ENCODE measurements at places on chromosomes 16 and 17.

- no peak for DNase-seq
Observed at GRCh38 chr17:14813649-14814370, 451.3 kb downstream of the PMP22 start.

DNA sequence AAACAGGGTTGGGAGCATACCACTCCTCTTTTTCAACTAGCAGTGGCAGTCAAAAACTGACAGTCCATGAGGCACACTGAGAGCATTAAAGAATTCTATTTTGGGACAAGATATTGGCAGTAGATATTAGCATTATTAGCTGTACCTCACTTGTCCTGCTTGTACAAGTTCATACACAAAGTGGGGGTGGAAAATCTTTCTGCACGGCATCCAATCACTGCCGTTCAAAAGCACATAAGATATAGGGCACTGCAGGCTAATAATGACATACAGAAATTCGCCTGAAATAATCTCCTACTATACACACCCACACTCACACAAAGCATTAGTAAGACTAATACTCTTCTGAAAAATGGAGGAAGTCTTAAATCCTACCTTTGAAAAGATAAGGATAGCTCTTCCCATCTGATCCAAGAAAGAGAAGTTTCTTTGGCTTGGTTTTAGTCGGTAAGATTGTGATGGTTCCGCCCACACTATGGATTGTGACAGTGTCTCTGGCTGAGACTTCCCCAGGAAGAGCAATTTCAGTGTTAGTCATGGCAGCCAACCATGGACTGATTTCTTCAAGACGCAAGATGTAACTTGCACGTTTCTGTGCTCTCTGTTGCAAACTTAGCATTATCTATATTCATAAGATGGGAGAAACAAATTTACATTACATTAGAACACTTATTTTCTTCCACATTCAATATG lies 40.6 kb upstream of the ARL6IP1 start:
- DNase-seq, result no peak

- no peak for DNase-seq
Observed at GRCh38 chr16:65786916-65787315, 579.6 kb upstream of the CDH5 start.

DNA sequence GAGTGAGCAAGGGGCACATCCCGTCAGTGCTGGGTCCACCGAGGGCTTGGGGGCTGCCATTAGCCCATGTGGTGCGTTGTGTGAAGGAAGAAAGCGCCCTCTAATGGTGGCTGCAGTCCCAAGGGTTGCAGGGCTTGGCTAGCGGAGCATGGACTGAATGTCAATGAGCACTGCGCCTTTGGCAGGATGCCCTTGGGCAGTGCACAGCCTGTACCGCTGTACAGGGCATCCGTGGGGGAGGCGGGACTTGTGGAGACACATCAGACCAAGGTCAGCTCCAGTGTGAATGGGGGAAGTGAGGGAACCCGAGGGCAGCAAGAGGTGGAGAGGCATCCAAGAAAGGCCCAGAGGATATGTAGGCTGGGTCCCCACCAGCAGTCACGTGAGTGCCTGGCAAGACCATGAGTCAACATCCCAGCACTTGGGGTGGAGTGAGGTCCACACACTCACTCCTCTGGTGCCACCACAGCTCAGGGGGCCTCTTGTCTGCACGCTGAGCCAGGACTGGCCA lies 75.5 kb upstream of the MED9 start:
- DNase-seq, result no peak

GRCh38 chr17:3986270-3986938 lies 22.2 kb upstream of the ATP2A3 start:
- no peak for DNase-seq

GRCh38 chr16:73040136-73040535 lies 7.8 kb downstream of the ZFHX3 start:
- no peak for DNase-seq

DNA sequence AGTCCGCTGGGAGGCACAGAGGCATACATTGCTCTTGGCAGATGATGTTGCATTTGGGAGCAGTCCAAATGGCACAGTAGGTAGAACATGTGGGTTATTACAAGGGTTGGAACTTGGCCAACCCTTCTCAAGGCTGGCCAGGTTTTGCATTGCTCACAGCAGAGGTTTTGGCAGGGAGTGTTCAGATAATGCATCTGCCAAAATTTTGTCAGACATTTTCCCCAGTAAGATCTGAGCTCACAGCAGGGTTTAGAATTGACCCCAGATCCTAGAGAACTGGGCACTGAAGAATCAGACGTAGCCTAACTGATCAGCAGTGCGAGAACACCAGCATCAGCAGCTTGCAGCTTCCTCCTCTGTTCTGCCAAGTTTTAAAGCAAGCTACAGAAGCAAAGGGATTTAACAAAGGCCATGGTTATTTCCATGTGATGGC lies 468.8 kb upstream of the KIF2B start:
- DNase-seq, result no peak

GRCh38 chr16:50244140-50244503 lies 22.2 kb upstream of the ADCY7 start:
- DNase-seq, result no peak

DNA sequence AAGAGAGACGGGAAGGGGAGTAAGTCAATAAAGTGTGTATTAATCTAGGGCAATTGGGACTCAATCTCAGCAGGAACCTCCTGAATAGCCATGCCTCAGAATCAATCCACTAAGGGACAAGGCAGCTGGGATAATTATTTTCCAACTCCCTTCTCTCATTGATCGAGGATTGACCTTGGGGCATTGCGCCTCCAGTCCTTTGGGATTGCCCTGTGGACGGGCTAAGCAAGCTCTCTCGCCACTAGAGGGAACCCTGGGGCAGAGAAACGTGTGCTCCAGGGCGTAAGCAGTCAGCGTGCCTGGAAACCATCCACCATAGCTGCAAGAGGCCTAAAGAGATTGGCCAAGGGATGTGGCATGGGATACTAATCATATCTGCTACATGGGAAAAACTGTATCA lies 53.9 kb upstream of the ERCC4 start:
- no peak for DNase-seq

DNA sequence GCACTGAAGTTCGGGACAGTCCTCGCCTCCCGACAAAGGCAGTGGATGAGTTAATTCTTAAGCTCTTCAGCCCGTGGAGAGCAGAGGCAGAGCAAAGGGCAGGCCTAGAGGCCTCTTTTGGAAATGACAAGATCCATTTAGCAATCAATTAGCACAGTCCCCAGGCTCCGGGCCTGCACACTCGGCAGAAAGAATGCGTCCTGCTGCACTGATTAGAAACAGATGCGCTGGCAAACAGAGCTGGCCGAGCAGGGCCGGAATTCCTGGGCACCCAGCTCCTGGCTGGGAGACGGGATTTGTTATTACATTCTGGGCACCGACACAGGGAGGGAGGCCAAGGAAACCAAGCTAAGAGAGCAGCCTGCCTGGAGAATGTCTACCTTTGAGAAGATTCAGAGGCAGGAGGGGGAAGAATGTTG lies 162.9 kb downstream of the COPRS start:
- no peak for DNase-seq

DNA sequence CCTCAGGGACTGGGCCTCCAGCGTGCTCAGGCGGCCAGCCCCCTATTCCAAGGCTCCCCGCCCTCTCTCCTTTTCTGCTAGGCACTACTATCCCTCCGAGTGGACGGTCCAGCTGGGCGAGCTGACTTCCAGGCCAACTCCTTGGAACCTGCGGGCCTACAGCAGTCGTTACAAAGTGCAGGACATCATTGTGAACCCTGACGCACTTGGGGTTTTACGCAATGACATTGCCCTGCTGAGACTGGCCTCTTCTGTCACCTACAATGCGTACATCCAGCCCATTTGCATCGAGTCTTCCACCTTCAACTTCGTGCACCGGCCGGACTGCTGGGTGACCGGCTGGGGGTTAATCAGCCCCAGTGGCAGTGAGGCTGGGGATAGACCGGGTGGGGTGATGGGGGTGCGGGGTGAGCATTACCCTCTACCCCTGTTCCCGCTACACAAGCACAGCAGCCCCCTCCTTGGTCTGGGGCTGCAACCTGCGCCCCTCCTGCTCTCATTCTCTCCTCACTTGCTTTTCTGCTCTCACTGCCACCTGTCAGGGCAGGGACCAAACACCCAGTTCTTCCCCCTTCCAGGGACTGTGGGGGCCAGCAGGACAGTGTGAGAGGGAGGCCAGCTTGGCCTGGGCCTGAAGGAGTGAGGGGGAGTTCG lies 1.1 kb downstream of the PRSS41 start:
- DNase-seq, result no peak

DNA sequence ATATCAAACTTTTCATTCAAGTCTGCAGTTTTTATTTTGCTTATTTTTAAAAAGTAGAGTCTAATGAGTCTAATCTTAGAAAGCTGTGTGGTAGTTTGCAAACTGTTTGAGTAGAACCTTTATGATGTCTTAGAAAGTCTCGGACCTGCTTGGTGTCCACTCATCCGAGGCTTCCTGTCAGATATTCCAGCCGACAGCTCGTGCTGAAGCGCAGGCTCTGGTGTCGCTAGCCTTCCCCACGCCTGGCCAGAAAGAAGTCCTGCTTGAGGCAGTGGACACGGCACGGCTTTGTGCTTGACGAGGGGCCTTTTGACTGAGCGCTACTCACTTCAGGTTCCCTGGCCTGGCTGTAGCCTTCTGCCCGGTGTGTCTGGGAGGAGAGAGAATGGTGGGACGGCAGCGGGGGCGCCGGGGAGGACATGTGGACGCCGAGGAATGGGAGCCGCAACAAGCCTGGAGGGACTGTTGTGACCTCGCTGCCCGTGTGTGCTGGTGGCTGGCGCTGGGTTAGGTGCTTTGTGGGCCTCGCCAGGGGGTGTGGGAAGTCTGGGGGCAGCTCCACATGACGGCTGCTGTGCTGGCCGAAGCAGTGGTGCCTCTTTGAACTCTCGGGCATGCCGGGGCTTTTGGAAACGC lies 33.5 kb downstream of the BANP start:
- no peak for DNase-seq

DNA sequence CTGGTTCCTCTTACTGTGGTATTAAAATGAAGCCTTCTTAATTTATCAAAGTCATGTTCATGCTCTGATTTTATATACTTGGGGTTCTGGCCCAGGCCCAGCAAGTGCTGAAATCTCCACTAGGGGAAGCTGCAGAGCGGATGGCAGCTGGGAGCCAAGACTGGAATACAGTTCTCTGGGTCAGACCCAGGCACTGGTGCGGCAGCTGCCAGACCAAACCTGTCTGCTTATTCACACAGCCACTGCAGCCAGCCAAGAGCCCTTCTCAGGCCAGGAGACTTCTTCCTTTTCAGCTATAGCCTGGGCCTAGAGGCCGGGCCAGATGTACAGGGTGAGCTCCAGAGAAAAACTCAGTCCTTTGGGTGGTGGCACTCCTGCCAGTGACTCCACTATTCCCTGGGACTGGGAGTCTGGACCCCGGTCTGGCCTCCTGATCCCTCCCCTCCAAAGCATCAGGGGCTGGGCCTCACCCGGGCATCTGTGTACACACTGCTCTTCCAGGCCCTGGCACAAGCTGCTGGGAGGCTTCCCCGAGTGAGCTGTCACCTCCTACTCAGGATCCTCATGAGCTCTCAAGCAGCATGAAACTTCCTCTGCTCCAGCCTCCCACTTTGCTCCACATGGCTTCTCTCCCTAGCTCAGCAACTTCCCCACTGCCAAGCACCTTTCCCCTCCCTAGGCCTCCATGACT lies 24.4 kb downstream of the ATP6V0D1 start:
- no peak for DNase-seq

DNA sequence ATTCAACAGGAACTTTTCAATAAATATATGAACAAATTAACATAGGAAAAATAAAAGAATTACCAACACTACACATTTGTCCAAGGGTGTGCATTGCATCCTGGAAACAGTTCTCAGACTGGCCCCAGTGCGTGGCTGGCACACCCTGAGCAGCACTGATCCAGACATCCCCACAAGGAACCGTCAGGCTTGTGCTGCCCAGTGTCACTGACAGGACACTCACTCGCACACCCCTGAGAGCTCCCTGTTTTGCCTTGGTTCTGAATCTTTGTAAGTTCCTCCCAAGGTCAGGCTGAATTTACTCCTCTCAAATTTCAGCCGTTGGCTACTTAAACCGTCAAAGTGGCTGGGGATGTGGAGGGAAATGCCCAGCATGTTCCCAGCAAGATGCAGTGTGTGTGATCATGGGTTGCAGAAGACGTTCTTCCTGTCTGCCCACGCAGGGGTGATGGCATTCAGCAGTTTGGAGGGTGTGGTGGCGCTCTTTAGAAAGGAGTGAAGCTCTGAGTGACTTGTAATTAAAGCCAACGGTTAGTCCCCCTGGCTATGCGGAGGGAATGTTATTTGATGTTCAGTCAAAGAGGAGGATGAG lies 1.7 kb downstream of the MT2A start:
- DNase-seq, result no peak

- DNase-seq, result no peak
Observed at GRCh38 chr17:64085650-64086005, 44.3 kb downstream of the ERN1 start.

- no peak for DNase-seq
Observed at GRCh38 chr17:29445844-29446243, 55.7 kb downstream of the TAOK1 start.

DNA sequence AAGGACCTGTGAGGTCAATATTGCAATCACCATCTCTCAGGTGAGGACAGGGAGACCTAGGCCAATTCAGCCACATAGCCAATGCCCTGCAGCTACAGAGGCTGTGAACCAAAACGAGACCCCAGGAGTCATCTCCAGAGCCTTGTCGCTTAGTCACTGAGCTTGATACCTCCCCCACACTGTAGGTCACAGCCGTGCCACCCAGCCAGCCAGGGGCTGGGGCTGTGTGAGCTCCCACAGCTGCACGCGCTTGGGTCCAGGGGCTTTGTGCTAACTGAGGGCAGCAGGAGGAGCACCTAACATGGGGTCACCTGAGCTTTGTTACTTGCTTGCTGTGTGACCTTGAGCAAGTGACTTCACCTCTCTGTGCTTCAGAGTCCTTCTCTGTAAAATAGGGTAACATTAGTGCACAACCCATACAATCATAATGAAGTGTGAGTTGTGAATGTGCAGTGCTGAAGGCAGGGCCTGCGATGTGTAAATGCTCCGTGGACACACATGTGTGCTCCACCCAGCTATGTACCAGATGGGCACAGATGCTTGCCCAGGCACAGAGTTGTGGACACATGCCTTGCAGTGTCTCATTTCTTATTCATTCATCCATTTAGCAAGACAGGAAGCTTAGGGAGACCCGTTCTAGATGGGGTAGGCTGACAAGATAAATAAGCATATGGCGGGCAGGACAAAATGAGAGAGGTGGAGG lies 25.9 kb downstream of the SBK1 start:
- DNase-seq, result no peak

DNA sequence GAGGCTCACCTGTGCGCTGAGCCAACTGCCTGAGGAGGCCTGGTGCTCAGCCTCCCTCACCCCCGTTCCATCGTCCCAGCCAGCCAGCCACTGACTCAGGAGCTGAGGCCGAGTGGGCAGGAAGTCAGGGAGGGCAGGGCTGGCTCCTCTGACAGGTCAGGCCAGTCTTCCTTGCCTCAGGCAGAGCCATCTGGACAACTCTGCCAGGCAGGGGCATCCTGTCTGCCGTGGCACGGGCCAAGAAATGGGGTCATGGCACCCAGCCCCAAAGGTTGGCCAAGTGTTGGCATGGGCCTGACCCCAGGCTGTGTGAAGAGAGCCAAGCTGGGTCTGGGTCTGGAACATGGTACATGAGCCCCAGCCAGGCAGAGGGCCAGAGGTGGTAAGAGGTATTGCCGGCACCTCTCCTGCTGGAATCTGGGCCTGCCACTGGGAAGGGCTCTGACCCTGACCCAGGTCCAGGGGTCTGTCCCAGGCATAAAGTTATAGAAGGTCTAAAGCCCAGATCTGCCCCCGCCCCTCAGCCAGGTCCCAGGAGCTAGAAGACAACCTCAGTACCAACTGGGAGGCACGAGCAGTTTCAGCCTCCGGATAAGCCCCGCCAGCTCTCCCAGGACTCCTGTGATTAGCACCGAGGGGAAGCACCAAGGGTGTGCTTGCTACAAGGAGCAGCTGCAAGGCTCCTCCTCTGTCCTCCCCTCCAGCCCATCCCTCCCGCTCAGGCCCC lies 2.5 kb upstream of the VASN start:
- DNase-seq, result no peak

- DNase-seq, result no peak
Observed at GRCh38 chr17:57107498-57108101, 22.6 kb downstream of the AKAP1 start.

Measured in stimulated activated CD8-positive, alpha-beta memory T cell treated with anti-CD3 and anti-CD28 coated beads, Interleukin-15, amount 100 ng/mL, for 24 hours (primary cell).